Stimulated activated CD8-positive, alpha-beta memory T cell treated with anti-CD3 and anti-CD28 coated beads, Interleukin-2, amount 100 ng/mL, for 1 hour (primary cell): ENCODE measurements at places on chromosomes 3 and 15.

- no peak for DNase-seq
These were observed 5.9 kb upstream of the FMN1 start for GRCh38 chr15:33200444-33200843.

DNA sequence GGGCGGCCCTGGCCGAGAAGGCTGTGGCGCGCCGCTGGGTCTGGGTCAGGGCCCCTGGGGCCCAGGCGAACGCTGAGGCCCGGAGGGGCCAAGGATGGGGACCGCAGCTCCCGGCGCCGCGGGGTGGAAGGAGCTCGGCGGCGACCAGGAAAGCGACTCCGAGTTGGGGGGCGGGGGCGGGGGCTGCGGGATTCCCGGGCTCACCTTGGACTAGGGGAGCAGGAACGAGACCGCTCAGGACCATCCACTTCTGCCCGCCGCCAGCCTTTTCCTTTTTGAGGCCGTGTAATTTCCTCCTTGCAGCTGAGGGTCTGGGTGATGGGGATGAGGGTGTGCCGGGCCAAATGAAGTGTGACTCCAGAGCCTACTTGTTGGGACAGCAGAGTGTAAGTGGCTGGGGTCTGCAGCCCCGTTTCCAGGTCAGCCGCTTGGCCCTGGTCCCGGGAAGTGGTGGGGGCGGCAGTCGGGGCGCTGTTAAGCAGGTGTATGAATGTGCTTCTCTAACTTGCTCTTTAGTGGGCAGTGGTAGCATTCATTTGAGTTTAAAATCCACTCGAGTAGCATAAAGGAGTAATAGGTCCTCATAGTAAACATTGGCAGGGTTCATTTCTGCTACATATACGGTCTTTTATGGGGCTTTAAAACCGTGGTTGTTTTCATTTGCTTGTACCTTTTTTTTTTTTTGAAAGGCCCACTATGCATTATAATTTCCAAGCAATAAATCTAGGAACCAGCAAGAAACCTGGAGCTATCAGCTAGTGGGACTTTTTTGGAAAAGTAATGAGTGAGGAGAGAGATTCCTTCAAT lies 717 bp downstream of the PXK start:
- no peak for DNase-seq

DNA sequence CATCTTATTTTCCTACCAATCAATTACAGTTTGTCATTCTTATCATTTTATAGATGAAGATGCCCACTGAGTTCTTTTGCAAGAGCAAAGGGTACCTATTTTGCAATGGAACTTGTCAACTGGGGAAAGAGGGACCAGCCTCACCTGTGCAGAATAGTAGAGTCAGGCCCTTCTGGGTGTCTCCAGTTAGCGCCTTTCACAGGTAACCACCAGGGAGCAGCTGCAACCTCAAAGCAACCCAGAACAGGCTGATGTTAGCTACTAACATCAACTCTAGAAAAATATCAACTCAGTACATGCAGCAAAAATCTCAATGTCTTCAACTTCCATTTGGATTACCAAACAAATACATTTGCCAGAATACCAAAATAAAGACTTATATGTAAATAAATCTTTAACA lies 47.1 kb downstream of the SUMF1 start:
- no peak for DNase-seq

GRCh38 chr15:101046826-101047225 lies 127.7 kb downstream of the LRRK1 start:
- DNase-seq = no peak

- no peak for DNase-seq
These were observed 487.8 kb downstream of the EDEM1 start for GRCh38 chr3:5675319-5675718.

GRCh38 chr15:47194718-47195117 lies 522.6 kb upstream of the SEMA6D start:
- no peak for DNase-seq

GRCh38 chr15:71634820-71635560 lies 175.4 kb upstream of the NR2E3 start:
- no peak for DNase-seq

- no peak for DNase-seq
These were observed 20.5 kb downstream of the DNASE1L3 start for GRCh38 chr3:58190291-58190690.

DNA sequence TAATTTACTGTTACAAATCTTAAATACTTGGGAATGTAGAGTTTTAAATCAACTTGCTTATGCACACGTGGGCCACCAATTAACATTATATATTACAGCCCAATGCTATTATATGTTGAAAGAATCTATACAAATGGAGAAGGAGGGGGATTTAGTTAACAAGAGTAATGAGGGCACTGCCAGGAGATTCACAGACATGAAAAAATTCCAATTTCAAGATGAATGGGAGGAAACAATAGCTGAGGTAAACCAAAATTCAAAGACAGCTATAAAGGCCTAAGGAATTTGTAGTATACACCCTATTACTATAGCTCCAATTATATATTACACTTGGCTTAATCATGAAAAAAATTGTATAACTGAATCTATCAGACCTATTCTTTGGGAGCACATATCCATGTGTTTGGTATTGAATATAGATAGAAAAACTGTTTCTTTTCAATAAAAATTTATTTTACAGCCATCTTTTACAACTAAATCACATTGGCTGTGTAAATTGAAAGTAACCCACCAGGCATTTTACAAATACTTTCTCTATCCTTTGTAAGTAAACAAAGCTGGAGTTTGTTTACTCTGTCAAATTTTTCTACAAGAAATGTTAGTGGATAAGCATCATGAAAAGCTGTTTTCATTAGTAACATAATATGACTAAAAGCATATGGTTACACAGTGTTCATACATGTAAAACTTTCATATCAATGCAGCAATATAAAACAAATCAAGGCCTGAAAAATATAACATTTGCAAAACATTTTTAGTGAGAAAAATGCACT lies 1045.8 kb downstream of the ROBO1 start:
- no peak for DNase-seq

DNA sequence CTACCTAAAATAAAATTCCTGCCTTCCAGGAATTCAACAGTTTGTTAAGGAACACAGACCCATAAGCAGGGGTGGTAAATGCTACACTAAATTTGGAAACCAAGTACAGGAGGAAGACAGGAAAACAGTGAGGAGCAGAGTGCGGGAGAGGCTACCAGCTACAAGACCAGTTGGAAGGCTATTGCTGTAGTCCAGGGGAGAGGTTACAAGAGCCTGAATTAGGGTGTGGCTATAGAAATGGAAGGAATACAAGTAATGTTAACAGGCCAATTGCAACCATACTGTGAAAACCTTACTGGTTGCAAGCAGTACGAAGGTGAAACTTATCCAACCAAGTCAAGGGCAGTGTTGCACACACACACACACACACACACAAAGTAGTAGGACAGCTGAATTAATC lies 880 bp upstream of the ARMC8 start:
- no peak for DNase-seq

- DNase-seq = no peak
These were observed 74.7 kb upstream of the C3orf80 start for GRCh38 chr3:160150525-160150924.

DNA sequence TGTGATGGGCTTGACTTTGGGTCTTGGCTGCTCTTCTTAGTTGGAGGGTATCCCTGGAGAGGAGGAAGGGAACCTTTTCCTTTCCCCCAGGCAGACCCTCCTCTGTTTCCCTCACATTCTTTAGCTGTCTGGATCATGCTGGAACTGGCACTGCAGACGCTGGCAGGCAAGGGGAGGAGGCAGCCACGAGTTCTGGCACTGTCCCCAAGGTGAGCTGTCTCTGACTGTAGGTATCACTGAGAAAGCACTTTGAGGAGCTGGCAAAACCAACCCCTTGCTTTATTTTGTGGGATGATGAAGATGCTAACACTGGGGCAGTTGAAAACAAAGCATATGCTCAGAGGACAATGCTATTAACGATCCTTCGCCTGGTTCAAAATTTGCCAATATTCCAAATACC lies 175.0 kb downstream of the SOX2 start:
- DNase-seq = no peak

DNA sequence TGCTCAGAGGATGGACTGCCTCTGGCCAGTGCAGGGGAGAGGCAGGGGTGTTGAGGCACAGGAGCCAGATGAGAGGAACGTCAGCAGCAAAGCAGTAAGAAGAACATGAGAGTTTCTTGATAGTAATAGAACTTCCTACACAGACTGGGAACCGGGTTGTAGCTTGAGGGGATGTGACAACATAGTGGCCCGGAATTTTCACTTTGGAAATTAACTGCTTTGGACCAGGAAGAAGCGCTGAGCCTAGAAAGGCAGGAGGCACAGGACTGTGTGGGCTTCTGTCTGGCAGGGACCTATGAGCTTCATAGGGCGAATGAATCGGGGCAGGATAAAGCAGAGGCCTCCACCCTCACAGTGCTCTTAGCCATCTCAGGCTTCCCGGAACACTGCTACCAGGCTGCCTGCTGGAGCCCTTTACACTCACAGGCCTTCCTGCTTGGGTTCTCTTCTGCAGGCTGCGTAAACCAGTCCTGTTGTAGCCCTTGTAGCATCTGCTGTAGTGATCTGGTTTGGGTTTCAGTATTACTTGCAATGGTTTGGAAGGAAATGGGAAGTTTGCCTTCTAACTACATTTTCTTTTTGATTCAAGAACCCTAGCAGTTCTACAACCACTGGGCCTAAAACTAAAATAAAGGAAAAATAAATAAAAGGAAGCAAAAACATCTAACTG lies 3.3 kb upstream of the ADPGK start:
- no peak for DNase-seq

GRCh38 chr3:40169983-40170382 lies 139.5 kb upstream of the EIF1B start:
- no peak for DNase-seq
